ENCODE measurements at places on chromosomes 12 and 14. TPM values are rescaled to one million over a fixed set of nuclear protein-coding genes. Genes with fewer than 3 reads are reported as not detected.

The IAPP gene
- total RNA-seq = not detected

The HPD gene
- total RNA-seq = 1.4 TPM

The KRT75 gene
- total RNA-seq = 0.15 TPM

The SLC25A47 gene
- total RNA-seq = not detected

The FOXN4 gene
- total RNA-seq = 0.08 TPM

The NABP2 gene
- 64.3 TPM for total RNA-seq

The DACT1 gene
- 0.47 TPM for total RNA-seq

The EIF2S3B gene
- total RNA-seq = 0.66 TPM

The SOAT2 gene
- total RNA-seq = 0.26 TPM

The PLA2G1B gene
- not detected for total RNA-seq

The RND1 gene
- 3.1 TPM for total RNA-seq

The LMBR1L gene
- 17.2 TPM for total RNA-seq

The P2RX2 gene
- not detected for total RNA-seq

The ABCB9 gene
- 12.1 TPM for total RNA-seq

The CLEC4C gene
- total RNA-seq = not detected

The KRT83 gene
- 2.4 TPM for total RNA-seq

The ZCCHC8 gene
- 19.9 TPM for total RNA-seq

The TMEM119 gene
- 0.06 TPM for total RNA-seq

The ASPG gene
- total RNA-seq = 0.03 TPM

The LRP1 gene
- total RNA-seq = 14.8 TPM

The LRTM2 gene
- total RNA-seq = 0.05 TPM

The TMEM19 gene
- 35.2 TPM for total RNA-seq

The PIWIL1 gene
- not detected for total RNA-seq

The CLEC9A gene
- not detected for total RNA-seq

The SOX5 gene
- not detected for total RNA-seq

The PIK3C2G gene
- not detected for total RNA-seq

The PRB2 gene
- not detected for total RNA-seq

The BDKRB2 gene
- 1.1 TPM for total RNA-seq

The PPP2R5C gene
- 72.6 TPM for total RNA-seq

The DPPA3 gene
- total RNA-seq = not detected

The MMP14 gene
- total RNA-seq = 0.52 TPM

The ZDHHC22 gene
- 0.20 TPM for total RNA-seq

The LRRC10 gene
- not detected for total RNA-seq

The NPAS3 gene
- total RNA-seq = not detected

The ADAM21 gene
- total RNA-seq = 0.08 TPM

The CCDC38 gene
- 0.12 TPM for total RNA-seq

The TAS2R42 gene
- total RNA-seq = not detected

All from A549 treated with dexamethasone at 1 μM for 4 hours (cell line).